Heart left ventricle (tissue), 16 donors: ENCODE measurements at places on chromosomes 6 and 20. TPM values are rescaled to one million over a fixed set of nuclear protein-coding genes. Genes with fewer than 3 reads are reported as not detected.

The CFB gene
- total RNA-seq: 3.0 TPM

The GPLD1 gene
- 0.39 TPM for total RNA-seq

The CNR1 gene
- total RNA-seq: 0.07 TPM

The FABP7 gene
- not detected for total RNA-seq

The ZKSCAN3 gene
- total RNA-seq: 4.9 TPM

The HCRTR2 gene
- not detected for total RNA-seq

The HDDC2 gene
- total RNA-seq: 95.4 TPM

GRCh38 chr20:42862446-42862845, 327.3 kb downstream of the PTPRT start:
- no peak for DNase-seq

GRCh38 chr6:128230267-128230989, 290.0 kb downstream of the PTPRK start:
- no peak for DNase-seq

DNA sequence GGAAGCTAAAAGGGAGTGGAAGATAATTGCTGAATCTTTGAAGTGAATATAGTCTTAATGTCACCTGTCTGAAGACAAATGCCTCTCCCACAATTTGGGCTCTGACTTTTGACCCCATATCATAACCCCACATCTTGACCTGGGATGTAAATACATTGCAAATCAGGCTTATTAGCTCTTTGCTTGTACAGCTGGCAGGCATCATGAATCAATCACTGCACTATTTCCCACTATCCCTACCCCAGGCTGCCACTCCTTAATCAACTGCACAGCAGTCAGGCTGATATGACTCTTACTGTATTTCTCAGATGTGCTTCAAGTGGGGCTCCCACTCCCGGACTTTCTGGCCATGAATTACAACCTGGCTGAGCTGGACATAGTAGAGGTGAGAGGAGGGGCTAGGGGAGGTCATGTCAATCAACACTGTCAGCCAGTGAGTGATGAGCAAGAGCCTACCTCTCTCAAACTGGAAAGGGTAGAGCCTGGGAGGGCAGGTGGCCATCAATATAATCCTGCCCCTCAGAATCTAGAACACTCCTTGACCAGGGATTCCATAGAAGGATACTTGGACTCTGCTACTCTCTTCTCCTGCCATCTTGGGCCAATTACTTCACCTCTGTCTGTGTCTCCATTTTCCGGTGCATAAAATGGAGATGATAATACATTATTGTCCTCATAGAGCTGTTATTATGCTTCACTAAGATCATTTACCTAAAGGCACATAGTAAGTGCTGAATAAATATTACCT, 10.5 kb upstream of the BPIFB3 start:
- no peak for DNase-seq

DNA sequence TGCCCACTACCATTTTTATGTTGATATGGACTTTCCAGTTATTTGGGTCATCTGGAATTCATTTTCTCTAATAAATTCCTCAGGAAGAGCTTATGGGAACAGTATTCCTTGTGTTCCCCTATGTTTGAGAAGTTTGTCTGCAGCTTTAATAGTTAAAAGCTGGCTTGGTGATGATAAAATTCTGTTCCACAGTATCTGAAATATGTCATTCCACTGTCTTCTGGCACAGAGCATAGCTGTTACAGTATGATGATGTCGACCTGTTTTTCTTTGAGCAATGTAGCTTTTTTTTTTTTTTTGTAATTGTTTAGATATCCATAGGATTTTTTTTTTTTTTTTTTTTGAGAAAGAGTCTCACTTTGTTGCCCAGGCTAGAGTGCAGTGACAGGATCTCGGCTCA, 43.2 kb downstream of the NCOA3 start:
- DNase-seq: no peak

GRCh38 chr6:88179692-88180091, 13.5 kb upstream of the CNR1 start:
- DNase-seq: no peak

- DNase-seq: no peak
Measured at GRCh38 chr6:87817183-87817582, 115.2 kb upstream of the AKIRIN2 start.

DNA sequence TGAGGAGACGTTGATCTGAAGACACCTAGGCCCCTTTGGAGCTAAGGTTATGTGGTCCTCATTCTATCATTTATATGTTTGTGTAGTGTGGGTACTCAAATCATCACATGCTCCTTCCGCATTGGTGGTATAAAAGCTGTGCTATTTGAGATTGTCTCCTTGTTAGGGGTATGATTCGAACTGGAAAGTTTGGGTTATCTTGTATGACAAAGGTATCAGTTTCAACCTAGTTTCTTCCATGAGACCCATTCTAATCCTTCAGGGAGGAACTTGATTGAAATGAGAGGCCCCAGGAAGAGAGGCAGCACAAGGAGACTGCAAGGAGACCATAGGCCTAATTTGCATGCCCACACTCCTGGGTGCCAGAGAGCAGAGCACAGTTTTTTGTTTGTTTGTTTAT, 104.2 kb upstream of the TIAM2 start:
- DNase-seq: no peak

DNA sequence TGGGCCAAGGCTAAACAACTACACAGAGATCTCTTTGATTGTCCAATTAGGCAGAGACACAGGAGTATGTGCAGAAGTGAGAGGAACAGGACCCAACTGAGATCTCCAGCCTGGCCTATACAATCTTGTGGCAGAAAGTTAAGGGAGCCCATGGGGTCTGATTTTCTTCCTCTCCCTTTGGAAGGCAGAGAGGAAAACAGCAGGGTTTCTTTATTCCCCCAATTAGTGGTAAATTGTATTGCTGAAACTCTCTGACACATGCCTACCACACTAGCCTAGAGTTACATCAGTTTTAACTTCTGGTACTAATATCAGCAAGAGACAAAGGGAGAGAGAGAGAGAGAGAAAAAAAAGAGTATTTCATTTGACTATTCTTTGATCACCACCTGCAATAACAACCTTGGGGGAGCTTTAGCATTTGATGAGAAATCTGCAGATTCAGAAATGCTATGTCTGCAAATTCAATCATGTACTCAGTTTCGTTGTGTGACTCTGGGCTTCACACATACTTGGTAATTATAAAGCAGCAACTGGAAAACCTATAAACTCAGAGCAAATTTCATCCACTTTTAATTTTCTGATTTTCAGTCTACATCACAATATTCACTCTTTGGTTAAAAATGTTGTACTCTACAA, 260.3 kb upstream of the SPTLC3 start:
- DNase-seq: no peak

DNA sequence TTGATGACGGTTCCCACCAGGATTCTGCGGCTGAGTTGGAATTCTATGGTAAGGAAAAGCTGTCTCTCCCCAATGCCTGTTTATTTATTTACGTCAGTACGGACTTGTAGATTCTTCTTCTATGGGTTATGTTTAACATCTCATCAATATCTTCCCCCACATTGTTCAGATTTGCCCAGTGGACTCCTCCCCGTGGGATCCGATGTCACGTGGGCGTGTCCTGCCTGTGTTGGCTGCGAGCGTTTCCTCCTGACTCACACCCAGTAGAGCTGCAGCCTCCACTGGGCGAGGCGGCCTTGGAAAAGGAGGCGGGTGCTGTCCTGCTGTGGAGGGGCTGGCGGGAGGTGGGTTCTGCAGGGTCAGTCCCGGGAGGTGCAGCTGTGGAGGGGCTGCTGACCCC, 46.8 kb upstream of the SLCO4A1 start:
- peak; percentile 68 for DNase-seq

- no peak for DNase-seq
Measured at GRCh38 chr6:79127660-79128059, 49.6 kb upstream of the PHIP start.

GRCh38 chr20:61723529-61724257, 342.0 kb downstream of the TAF4 start:
- DNase-seq: no peak

DNA sequence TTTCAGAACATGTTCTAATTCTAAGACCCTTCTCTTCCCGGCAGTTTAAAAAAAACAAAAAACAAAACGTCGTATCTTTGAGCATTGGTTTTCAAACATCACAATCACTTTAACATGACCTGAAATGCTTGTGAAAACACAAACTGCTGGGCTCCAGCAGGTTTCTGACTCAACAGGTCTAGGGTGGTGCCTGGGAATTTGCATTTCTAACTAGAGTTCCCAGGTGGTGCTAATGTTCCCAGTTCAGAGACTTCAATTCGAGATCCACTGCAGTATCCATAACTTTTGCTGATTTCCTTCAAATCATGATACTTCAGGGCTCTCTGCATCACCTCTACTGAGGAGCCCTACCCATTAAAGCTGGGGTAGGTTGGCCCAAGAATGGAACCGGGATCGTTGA, 850 bp upstream of the SMPDL3A start:
- no peak for DNase-seq

DNA sequence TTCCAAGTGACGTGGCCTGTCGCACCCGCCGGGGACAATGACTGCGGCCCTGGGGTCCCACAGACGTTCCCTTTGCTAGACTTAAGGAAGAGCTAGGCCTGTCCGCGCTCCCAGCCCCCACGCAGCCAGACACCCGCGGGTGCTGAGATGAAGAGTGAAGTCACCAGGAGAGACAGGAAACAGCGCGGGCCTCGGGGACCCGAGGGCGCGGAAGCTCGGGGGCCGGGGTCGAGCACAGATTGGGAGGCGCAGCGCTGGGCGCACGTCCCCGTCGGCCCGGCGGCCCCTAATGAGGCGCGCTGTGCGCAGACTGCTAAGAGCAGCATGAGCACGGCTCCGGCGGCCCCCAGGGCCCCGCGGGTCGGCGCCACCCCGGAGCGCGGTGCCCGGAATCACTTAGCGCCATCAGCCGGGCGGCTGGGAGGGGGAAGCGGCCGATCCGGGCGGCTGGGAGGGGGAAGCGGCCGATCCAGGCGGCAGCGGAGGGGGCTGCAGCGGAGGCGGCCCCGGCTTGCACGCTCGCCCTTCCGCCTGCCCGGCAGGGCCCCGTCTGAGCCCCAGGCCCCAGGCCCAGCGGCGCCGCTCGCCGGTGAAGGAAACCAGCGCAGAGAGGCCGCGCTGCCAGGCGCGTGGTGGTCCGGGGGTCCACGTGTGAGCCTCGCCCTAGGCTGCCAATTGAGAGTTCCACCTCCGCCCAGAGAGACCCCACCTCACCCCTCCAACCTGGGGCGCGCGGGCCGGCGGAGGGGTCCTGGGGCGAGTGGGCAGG, 8.3 kb upstream of the AVP start:
- DNase-seq: peak; percentile 36

DNA sequence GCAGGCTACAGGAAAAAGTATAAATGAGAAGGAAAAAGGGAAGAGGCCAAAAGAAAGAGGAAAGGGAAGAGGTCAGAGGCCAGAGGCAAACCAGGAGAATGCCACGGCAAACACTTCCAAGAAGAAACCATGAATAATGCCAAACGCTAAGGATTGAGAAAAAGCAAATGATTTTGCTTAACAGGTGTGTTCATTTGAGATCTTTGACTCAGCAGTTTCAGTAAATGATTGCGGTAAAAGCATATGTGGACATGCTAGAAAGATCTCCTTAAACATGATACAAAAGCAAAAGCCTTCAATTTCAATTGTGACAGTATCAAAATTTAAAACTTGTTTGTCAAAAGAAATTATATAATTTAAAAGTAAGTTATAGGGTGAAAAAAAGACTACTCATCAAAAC, 70.6 kb downstream of the UBE3D start:
- DNase-seq: no peak

DNA sequence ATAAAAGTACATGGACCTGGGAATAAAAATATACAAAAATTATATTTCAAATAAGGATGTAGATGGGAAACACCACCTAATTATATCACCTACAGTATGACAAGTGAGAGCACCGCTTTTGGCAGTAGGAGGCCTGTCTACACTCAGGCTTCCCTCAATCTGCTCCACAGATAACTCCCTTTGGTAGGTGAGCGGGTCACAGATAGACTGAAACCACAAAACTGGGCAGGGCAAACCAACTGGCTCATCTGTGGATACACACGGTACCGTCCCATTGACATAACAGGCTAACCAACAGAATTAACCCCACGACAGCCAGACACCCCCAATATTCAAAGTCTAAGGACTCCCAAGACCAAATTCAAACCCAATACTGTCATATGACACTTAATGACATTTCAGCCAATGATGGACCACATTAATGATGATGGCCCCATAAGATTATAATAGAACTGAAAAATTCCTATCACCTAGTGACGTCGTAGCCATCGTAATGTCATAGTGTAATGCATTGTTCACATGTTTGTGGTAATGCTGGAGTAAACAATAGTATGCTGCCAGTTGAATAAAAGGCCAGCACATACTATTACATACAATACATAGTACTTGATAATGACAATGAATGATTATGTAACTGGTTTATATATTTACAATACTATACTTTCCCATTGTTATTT, 109.7 kb downstream of the MBOAT1 start:
- DNase-seq: no peak

DNA sequence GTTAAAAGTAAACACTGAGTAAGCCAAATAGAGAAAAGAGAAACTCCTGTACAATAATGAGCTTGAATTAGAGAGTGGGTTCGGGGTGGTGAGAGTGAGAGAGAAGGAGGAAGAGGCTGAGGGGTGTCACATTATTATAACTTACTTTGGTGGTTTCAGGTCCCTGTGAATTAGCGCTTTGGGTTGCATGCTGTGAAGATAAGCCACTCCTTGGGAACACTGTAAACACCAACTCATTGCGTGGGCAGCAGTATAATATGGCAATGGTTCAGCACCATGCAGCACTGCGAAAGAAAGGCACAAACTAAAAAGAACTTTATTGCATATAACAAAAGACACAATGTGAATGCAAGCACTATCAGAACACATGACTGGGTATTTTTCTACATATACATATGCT, 26.9 kb downstream of the MAP3K7 start:
- no peak for DNase-seq

DNA sequence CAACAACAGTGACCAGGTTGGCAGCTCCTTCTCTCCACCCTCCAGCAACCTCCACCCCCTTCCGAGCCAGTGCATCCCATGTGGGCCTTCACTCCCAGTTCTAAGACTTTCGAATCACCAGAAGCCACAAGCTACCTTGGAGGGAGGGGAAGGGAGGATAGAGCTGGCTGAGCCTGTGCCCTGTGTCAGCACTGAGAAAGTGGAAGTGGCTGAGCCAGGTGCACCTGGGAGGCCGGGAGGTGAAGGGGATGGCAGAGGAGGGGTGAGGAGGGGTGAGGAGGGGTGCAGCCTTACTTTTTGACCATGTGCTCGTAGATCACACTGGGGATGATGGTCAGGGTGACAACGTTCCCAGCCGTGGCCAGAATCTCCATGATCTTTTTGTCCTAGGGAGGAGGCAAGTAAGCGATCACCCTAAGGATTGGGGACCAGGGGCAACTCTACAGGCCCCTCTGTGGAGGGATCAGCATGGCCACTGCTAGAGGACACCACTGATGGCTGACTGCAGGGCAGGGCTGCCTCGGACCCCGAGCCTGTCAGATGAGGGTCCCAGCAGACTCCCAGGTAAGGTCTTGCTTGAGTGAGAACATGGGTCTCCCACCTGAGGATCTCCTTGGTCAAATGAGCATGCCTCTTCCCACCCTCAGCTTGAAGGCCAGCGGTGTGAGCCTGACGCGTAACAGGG, 18.3 kb downstream of the SDCBP2 start:
- no peak for DNase-seq

- no peak for DNase-seq
Measured at GRCh38 chr20:25549843-25550477, 35.4 kb downstream of the NINL start.

GRCh38 chr6:15329197-15329671, 83.4 kb downstream of the JARID2 start:
- no peak for DNase-seq

- DNase-seq: no peak
Measured at GRCh38 chr20:35066194-35066593, 26.4 kb downstream of the TRPC4AP start.

- DNase-seq: no peak
Measured at GRCh38 chr6:82083646-82084045, 163.9 kb downstream of the IBTK start.

- DNase-seq: no peak
Measured at GRCh38 chr20:37523911-37524700, 3.1 kb downstream of the NNAT start.
